CD4-positive, alpha-beta T cell treated with Interleukin-15 for 4 hours (primary cell): ENCODE measurements at places on chromosomes 5 and 9.

DNA sequence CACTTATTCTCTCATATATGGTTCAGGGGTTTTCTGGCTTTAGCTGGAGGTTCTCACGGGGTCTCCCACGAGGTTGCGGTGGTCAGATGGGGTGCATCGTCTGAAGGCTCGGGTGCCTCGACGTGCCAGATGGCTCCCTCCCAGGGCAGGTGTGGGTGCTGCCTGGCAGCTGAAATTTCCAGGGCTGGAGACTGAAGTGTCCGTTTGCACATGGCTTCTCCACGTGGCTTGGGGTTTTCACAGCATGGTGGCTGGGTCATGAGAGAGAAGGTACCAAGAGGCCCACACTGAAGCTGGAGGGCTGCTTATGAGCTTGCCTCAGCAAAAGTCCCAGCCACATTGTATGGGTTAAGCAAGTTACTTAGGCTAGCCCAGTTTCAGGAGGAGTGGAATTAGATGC is 218.6 kb downstream of the AGTPBP1 start:
- DNase-seq, result no peak

DNA sequence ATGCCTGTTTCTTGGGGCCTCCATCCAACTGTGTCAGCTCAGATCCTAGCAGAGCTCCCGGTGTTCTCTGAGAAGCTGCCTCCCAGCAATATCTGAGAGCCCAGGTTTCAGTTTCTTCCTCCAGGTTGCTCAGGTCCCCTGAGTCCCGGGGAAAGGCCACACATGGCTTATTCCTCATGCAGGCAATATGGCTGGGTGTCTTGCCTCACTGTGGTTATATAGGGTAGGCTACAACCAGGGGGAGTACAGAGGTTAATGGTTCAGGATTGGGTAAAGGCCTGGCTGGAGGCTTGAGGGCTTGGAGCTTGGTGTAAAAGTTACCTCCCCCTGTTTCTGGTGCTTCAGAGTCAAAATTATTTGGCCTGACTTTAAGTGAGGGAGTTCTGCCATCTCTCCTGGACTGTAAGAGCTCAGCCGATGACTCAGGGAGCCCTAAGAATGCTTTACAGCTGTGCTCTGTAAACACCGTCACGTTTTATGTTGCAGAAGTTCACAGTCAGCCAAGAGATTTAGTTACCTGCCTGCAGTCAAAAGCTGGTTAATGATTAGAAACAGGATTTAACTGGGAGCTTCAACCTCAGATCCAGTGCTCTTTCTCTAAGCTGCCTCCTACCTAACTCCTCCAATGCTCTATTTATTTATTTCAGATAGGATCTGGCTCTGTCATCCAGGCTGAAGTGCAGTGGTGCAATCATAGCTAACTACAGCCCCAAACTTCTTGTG is 24.3 kb upstream of the UBAP2 start:
- no peak for DNase-seq

DNA sequence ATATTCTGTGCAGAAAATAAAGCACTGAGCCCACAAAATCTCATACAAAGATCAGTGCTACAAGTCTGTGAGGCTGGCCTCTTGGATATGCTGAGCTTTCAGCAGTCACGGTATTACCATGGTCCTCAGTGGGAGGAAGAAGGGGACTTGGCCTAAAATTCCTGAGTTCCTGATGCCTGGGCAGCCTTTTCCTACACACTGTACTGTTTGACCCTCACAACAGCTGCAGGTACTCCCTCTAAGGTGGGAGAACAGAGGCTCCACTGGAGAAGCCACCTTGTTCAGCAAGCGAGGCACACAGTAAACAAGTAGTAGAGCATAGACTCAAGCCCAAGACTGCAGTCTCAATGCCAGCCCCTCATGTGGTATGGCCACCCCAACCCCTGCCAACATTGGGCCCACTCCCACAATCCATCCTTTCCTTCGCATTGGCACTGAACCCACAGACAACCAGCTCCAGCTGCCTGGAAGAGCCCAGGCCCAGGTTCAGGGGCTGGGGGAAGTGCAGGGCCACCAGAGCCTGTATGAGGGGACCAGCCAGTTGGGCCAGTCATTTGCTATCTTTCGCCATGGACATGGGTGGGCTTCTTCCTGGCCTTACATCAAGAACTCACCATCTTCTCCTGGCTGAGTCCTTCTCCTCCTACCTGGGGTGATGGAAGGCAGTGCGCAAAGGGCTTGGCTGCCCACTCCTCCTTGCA is 14.3 kb downstream of the ACSL6 start:
- no peak for DNase-seq

GRCh38 chr9:128486201-128486600 is 18.3 kb upstream of the GLE1 start:
- DNase-seq, result no peak

- DNase-seq, result no peak
Observed at GRCh38 chr5:150106674-150107426, 20.5 kb upstream of the CSF1R start.

DNA sequence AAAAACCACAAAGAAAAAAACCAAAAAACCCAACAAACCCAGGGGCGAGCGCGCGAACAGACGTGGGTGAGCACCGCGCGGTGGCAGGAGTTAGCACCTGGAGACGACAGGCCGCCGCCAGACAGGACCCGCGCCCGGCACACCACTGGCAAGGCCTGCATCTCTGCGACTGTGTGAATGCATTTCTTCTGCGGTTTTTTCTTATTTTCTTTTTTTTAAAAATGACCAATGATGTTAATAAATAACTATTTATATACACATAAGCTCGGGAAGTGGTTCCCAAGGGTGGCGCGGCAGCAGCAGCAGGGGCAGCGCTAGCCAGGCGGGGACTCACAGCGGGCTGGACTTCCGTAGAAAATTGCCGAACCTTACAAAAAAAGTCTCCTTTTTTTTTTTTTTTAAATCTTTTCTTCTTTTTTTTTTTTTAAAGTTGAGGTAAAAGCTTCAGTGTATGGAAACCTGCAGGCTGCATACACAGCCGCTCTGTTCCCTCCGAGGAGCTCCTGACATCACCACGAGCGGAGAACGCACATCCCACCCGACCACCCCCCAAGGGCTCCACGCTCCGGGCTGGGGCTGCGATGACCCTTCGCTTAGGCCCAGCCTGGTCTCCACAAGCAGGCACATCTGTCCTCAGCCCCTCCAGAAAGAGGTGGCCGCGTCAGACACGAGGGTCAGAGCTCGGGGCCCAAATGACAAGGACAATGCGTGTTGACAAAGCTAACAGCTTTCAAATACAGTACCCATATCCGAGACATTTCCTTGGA is 7.4 kb downstream of the BRD3OS start:
- no peak for DNase-seq

DNA sequence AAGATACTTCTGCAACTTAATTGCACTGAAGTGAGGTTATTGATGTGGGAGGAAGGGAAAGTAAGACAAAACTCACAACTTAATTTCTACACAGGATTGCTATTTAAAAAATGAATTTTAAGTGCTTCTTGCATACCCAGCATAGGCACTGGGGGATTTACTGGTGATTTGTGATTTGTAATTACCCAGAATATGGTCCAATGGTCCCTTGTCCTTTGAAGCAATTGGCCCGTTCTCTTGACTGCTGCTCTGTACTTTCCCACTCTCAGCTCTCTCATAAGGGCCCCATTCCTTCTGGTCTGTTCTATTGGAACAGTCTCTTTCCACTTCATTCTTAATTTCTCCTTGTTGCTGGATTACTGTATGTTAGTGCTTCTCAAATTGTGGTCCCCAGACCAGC is 75.4 kb upstream of the SPATA31D4 start:
- no peak for DNase-seq

GRCh38 chr9:14433351-14434157 is 119.6 kb upstream of the NFIB start:
- no peak for DNase-seq

GRCh38 chr5:149924486-149924885 is 20.1 kb downstream of the PDE6A start:
- DNase-seq, result no peak

GRCh38 chr5:97576956-97577355 is 393.9 kb upstream of the RIOK2 start:
- DNase-seq, result no peak
